ENCODE measurements at places on chromosomes 7 and 10.

DNA sequence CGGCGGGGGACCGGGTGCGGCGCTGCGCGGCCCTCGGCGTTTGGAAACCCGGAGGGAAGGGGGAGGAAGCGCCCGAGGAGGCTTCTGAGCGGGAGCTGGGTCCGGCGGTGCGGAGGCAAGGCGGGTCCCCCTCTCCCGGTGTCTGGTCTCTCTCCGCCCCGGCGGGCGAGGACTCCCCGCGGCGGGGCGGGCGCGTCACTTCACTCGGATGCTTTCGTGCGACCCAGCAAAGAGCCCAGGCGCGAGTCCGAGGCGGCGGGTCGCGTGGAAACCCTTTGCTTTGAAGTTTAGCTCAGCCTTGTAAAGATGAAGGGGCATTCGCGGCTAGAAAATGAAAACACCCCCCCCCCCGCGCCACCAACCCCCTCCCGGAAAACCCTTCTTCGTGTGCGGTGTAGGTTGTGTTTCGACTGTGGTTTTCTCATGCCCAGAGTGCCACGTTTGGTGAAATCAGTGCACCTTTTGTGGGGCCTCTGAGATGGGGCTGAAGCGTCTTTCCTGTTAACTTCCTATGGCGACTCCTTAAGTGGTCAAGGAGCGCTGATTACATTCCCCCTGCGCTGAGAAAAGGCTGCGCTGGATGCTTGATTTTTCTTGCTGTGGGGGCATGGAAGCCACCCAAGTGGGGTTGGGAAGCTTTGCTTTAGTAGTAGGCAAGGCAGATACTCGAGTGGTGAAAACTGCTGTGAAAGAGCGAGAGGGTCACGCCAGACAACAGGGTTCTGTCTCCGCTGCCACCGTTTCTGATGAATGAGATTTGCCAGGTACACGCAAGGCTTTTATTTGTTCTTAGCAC, 876 bp downstream of the GNAI1 start:
- DNase-seq, result peak; percentile 51

DNA sequence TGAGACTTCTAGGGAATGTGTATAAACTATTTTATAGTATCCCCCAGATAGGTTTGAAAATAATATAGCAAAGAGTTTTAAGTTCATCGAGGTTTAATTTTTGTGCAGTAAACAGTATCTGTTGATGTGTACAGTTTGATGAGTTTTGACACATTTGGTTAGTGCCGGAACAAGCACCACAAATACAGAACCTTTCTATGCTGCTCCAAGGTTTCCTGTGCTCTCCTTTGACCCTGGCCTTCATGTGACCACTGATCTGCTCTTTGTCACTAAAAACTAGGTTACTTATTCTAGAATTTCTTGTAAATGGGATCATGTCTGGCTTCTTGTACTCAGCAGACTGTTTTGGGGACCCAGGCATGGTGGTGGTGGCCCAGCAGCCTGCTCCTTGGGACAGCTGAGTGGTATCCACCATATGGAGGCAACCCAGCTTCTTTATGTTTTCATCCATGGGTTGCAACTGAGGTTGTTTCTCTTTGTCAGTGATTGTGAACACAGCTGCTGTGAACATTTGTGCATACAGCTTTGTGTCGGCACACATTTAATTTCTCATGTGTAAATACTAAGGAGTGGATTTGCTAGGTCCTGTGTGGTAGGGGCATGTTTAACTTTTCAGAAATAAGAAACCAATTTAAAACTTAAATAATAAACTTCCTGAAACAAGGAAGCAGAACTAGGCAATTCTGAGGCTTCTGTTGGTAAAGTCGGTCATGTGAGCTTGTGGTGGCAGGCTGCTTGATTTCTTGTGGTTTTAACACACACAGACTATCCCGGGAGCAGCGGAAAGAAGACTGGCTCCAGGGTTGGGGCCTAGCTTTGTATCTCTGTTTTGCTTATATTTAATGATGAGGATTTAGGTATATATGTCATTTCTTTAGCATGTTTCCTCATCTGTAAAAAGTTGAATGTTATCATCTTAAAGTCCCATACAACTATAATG, 219.4 kb downstream of the ABCA13 start:
- DNase-seq, result no peak

DNA sequence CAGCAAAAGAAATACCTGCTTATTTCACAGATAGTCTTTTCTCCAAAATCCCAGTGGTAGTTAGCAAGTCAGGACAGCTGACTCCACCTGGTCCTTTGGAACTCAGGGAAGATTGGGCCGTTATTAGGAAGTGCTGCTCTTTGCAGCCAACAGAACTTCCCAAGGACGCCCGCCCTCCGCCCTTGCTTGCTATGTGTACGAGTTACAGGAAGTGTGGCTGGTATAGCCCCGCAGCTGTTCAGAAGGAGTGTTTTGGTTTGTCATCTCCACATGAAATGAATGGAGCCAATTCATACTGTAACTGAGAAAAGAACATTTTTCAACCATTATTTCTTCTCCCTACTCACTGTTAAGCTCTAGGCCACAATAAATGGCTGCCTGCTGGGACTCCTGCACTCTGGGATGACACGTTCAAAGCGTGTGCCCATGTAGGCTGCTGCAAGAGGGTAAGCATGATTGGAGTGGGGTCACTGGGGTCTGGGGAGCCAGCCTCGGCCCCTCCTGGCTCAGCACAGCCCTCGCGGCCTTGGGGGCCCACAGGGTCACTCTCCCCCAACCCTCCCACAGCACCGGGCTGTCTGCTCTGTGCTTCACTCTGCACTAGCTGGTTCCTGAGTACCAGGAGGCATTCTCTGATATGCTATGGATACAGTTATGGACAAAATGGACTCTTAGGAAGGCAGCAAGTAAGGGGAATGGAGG, 244.0 kb downstream of the EBF3 start:
- no peak for DNase-seq

- no peak for DNase-seq
Observed at GRCh38 chr10:104293011-104293410, 24.0 kb downstream of the GSTO2 start.

GRCh38 chr10:62946278-62946677, 130.1 kb upstream of the EGR2 start:
- DNase-seq, result no peak

- DNase-seq, result no peak
Observed at GRCh38 chr10:86343761-86344160, 22.8 kb downstream of the GRID1 start.

- DNase-seq, result peak; percentile 28
Observed at GRCh38 chr7:136523571-136523970, 344.9 kb upstream of the CHRM2 start.

DNA sequence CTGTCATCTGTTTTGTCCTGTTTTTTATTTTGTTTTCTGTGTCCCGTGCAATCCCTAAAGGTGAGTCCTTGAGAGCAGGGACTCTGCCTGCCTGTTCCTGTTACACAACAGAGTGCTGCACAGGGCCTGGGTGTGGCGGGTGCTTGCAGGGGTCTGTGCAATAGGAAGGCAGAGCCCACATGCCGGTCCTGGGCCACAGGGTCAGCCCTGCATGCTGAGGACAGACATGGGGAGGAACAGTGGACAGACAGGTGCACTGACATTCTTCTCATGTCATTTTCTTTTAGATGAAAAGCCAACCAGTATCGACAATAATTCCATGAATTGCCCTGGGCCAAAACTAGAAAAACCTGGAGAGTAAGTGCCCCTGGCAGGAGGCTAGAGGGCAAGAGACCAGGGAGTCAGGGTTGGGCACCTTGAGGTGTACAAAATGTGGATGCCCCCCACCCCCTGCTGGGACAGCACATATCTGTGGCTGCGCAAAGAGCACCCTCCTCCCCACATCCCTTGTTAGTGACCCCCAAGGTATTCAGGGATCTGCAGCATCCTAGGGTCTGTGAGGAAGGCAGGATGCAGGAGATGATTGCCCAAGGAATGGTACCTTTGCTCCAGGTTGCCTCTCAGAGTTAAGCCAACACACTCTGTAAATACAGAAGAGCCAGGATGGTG, 19.9 kb downstream of the ANTXRL start:
- no peak for DNase-seq

DNA sequence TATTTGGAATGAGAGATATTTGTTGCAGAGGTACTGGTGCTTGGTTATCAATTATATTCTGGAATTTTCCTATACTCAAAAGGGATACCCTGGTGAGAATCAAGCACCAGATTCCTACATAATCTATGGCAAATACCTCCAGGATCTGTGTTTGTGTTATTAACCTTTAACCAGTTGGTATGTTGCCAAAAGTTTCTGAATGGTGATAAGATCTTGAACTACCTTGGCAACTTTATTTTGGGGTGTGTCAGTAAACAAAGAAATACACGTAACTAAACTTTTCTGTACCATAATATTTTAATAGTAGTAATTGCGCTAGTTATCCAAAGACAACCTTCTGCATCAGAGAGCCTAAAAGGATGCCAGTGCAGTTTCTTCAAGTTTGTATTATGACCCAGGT, 13.4 kb downstream of the SCIN start:
- no peak for DNase-seq

- no peak for DNase-seq
Observed at GRCh38 chr10:89588671-89589070, 53.3 kb upstream of the SLC16A12 start.

- no peak for DNase-seq
Observed at GRCh38 chr10:91514787-91515186, 104.6 kb downstream of the HECTD2 start.

DNA sequence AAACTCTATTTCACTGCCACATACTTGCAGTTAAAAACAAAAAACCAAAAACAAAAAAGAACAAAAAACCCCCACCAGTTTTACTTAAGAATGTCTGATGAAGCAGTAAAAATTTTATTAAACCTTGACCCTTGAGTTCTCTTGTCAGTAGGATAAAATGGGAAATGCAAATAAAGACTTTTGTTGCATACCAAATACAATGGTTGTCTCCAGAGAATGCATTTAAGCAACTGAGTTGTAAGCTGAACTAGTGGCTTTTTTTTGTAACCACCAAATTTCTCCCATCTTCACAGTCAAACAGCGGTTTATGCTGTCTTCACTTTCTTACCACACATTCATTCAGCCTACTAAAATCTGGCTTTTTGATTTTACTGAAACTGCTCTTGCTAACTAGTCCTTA, 3.1 kb downstream of the SYPL1 start:
- no peak for DNase-seq

DNA sequence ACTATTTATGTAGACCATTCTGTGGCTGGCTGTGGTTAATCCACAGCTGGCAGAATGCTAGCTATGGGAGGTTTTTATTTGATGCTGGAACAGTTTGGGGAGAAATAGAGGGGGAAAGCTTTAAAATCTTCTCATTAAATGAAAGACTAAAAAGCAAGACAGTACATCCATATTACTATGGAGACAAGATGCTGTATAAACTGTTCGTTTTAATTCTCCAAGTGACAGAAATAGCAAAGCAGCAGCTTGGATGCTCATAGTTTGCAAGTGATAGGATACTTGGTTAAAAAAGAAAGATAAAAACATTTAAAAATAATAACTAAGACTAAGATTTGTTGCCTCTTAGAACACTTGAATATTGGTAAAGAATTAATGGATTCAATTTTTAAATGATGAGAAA, 304.9 kb upstream of the KAT6B start:
- no peak for DNase-seq

DNA sequence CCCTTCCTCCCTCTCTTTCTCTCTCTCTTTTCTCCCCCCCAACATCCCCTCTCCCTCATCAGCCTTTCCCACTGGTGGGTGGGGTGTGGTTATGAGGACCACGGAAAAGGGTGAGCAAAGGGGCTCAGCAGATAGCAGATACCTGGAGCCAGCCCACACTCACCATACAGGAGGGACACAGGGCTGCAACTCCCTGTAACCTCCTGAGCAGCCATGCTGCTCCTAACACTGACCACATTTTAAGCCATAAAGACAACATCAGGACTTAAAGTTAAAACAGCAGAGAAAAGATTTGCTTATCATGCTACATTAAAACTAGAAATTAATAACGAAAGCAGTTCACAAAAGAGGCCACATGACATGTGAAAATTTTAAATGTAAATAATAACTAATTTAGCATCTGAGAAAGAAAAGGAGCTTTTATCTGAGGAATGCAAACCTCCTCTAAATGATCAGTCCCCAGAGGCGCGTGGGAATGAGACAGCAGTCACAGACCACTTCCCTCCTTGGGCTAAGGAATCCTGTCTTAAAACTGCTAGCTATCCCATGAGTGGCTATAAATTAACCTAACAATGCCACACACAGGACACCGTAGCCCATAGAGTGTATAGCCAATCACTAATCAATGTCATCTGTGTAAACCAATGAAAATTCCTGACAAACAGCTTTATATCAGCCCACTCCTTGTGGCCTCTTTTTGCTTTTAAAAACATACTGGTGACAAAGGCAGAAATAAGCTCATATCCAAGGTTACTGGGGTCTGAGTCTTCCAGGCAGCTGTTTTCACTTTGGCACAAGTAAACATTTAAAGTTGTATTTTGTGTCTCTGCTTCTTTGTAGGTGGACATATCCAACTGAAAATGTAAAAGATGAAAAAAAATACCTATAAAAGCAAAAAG, 33.3 kb downstream of the PKD1L1 start:
- DNase-seq, result peak; percentile 53

- no peak for DNase-seq
Observed at GRCh38 chr10:110686047-110686446, 41.9 kb downstream of the RBM20 start.

GRCh38 chr7:88615336-88615735, 144.2 kb upstream of the ZNF804B start:
- DNase-seq, result no peak

Measured in AG20443 (cell line).